Stimulated activated CD4-positive, alpha-beta T cell treated with anti-CD3 and anti-CD28 coated beads, Interleukin-1b, Interleukin-23, amount 100 ng/mL, for 1 hour (primary cell): ENCODE measurements at places on chromosomes 3 and 15.

DNA sequence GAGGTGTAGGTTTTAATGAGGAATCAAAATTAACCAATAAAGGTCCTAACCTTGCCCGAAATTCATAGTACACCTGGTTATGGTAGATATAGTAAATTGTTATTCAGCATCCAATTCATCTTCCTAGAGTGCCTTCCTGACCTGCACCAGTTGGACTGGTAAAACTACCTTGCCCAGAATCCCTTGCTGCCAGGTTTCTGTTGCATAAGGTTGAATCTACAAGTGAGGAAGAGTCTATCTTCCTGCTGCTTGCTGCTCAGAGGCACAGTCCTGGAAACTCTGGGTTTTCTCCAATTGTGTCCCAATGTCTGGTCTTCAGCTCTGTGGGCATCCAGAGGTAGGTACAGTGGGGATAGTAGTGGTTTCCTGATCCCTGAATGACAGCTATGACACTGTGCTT lies 17.3 kb downstream of the CCDC54 start:
- no peak for DNase-seq

DNA sequence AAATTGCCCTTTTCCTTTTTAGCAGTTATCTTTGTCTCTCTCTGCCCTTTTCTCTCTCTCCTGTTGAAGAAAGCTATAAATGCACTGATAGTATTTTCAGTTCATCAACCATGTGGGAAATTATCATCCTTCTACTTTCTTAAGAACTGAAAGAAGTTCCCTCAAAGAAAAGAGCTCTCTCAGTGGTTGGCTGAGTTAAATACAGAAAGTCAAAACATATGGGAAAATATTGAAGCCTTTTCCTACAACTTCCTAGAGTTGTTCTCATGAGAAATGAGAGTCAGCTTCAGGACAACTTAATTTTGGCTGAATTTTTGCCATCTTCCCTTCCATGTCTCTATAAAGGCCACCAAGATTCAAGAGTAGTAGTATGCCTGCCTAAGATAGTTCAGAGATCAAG lies 96.7 kb downstream of the NFKBIZ start:
- DNase-seq, result no peak

- DNase-seq, result no peak
Observed at GRCh38 chr3:43748645-43749044, 57.9 kb downstream of the ABHD5 start.

DNA sequence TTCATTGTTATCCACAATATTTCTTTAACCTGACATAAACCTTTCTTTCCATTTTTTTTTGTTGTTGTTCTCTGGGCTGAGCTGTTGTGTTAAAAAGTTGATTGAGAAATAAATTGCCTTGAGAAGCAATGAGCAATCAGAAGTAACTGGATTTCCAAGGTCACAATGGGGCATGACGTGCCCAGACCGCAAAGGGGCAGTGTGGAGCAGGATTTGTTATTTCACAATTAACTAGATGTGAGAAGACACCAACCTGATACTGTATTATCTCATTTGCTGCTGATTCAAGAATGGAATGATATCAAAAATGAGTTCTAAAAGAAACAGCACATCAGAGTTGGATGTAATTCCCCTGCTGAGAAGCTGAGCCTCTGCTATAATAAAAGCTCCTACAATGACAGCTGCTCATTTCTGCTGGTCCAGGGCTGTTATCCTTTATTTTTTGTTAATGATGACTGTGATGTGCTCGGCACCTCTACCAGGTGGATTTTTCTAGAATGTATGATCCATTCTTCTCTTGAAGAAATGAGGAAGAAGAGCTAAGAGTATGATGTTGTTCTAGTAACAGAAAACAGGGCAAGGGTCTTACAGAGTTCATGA lies 28.1 kb downstream of the CPNE4 start:
- DNase-seq, result no peak

GRCh38 chr3:81761904-81762580 lies 597 bp upstream of the GBE1 start:
- no peak for DNase-seq
